ENCODE measurements at places on chromosomes 7 and 10. TPM values are rescaled to one million over a fixed set of nuclear protein-coding genes. Genes with fewer than 3 reads are reported as not detected.

Gene C10orf62
- total RNA-seq, result 0.82 TPM

Gene PPP1R17
- not detected for total RNA-seq

DNA sequence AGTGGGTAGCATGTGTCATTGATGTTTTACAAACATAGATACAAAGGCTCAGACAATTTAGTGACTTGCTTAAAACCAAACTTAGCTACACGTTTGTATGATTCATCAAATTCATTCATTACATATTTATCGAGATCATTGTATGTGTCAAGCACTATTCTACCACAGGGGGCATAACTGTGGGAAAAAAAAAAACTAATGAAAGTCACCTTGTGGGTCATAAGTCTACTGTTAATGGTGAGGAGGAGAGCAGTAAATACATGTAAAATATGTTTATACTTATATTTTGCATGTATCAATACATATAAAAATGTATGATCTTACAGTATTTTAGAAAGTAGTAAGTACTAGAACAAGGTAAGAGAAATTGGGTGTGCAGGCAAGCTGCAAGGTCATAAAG, 933.8 kb downstream of the IPMK start:
- no peak for DNase-seq

DNA sequence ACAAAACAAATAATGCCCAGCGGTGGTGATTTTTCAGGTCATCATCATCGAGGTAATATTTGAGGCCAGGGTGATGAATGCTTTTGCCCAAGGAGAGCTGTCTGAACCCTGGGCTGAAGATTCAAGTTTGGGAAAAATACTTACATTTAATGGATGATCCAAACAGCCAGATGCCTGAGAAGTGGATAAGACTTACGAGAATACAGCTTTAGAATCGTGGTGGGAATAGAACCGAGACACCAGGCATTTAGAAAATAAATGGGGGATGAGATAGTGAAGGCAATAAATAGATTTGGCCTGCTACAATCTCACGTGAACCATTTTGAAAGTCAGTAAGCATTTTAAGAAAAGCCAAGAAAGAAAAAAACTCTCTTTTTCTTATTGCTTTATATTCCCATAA, 12.2 kb upstream of the PROSER2 start:
- peak; percentile 8 for DNase-seq

GRCh38 chr7:8724080-8724718, 290.8 kb downstream of the NXPH1 start:
- DNase-seq, result peak; percentile 65

DNA sequence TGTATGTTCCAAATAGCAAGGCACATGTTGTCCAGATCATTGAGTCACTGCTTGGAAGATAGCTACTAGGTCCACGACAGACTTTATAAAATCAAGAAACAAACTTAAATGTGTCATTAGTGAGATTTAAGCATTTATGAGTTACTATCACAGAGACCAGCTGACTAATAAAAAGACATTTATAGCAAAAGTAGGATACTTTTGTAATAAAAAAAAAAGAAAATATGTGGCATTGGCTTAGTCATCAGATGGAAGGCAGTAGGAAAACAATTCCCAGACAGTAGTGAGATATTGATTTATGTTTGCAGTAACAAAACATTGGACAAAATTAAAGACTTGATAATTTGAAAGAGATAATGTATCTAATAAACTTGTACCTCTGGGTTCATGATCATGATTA, 881.0 kb upstream of the LRRN3 start:
- DNase-seq, result no peak

- DNase-seq, result no peak
Observed at GRCh38 chr10:83929399-83929798, 209.9 kb upstream of the GHITM start.

DNA sequence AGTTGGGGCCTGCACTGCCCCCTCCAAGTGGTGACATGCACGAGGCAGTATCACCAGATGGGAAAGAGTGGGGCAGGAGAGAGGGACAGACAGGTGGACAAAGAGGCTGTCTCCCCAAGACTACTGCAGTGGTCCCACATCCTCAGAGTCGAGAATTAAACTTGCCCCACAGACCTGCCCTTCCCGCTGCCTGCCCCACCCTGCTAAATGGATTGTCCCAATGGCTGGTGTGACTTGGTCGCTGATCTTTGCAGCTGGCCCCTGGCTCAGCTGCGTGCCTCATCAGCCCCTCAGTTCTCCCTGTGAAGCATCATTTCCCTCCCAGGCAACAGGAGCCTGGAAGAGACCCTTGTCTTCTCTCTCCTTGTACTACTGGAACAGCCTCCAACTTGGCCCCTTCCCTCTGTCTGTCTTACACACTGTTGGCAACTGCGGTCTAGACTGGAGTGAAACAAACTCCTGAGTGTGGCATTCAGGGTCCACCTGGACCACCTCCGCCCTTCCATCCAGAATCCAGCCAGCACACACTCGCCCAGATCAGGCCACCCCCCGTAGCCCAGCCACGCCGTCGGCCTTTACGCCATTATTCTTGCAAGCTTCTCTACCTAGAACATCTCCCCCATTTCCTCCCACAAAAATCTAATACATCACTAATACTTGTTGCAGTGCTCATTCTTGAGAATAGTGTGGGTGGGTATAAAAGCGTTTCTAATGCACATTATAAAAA, 275.1 kb downstream of the CELF2 start:
- no peak for DNase-seq

DNA sequence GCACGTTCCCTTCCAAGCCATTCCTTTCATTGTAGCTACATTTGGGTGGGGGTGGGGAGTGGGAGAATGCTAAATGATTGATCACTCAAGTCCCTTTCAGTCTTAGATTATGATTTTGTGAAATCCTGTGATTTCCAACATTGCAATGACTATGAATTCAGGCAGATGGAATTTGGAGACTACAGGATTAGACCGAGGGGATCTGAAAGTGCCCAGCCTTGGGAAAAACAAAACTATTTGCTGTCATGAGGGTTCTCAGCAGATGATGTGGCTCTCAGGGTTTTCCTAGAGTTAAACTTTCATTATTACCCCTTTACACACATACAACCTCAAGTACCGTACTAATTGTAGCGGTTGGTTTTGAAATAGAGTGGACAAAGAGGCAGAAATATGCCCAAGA, 4.7 kb downstream of the MACROH2A2 start:
- DNase-seq, result no peak
